ENCODE measurements at places on chromosomes 16 and 17. TPM values are rescaled to one million over a fixed set of nuclear protein-coding genes. Genes with fewer than 3 reads are reported as not detected.
A peak's percentile ranks its signal among the peaks of the same experiment; 100 is the strongest.

DNA sequence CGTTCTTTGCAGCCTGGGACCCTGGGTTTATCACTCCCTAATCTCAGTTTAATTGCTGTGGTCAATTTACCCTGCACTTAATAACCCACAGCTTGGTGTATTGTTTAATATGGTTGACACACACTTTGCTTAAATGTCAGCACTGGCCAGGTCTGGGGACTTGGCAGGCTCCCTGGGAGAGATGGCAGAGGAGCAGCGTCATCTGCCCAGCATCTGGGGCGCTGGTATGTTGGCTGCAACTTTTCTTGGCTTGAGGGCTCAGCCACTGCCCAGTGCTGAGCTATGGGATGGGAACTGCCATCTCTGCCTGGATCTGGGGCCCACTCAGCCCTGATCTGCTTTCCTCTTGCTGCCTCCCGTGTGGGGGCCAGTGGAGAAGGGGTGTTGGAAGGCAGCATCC lies 115.7 kb upstream of the IRX3 start:
- DNase-seq, result no peak

DNA sequence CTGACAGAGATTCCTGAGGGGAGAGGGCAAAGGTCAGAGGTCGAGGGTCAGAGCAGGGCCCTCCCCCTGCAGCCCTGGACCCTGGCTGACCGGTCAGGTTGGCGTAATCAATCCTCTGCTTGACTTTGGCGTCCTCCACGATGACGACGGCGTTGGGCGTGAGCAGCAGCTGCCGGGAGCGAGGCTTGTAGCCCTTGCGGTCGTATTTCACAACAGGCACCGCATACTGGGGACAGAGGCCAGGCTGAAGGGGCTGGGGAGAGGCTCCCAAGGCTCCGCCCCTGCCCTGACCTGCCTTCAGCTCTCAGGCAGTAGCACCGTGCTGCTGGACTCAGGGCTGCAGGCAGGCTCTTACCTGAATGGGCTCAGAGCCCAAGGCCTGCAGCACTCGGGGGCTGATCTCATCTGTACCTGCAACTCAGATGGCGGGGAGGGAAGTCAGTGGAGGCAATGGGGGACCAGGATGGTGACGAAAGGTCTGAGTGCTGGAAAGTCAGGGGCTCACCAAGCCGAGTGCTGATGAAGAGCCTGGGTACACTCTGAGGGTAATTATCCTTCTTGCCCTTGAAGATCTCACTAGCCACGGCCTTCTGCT lies 12.0 kb upstream of the CRK start:
- peak; percentile 83 for DNase-seq

The PLK1 gene
- total RNA-seq, result 15.6 TPM

DNA sequence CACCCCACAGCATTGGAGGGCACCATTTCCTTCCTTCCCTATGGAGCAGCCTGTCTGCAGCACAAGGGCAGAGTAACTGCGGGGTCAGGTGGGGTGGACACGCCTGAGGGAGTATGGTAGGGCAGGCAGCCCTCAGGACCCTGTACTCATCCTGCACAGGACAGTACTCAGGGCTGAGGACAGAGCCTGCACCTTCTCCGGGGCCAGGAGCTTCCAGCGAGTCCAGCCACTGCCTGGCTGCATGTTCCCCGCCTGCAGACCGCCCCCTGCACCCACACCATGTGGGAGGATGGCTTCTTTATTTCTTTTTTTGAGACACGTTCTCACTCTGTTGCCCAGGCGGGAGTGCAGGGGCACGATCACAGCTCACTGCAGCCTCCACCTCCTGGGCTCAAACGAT lies 47.6 kb upstream of the CDC42EP4 start:
- DNase-seq, result no peak

GRCh38 chr17:32927724-32928585 lies at the start of gene TMEM98:
Gene TMEM98 (plus strand): TSS chr17:32928153. CDS start chr17:32931529, 3,376 bp downstream.
- DNase-seq, result peak; percentile 43
